ENCODE measurements at places on chromosomes 7 and 10. TPM values are rescaled to one million over a fixed set of nuclear protein-coding genes. Genes with fewer than 3 reads are reported as not detected.

The EGFR gene
- total RNA-seq = 85.3 TPM

The MYL10 gene
- total RNA-seq = not detected

The LOXL4 gene
- 1.3 TPM for total RNA-seq

The GNAT3 gene
- not detected for total RNA-seq

The FAM131B gene
- total RNA-seq = 0.49 TPM

The PSMC2 gene
- 150 TPM for total RNA-seq

The OR2F2 gene
- total RNA-seq = not detected

The AKR1C4 gene
- 0.30 TPM for total RNA-seq

The EGR2 gene
- 0.43 TPM for total RNA-seq

The FAM25C gene
- not detected for total RNA-seq

The SH2D4B gene
- 0.03 TPM for total RNA-seq

The SPDYE11 gene
- total RNA-seq = not detected

The GOLGA7B gene
- 5.0 TPM for total RNA-seq

The TDRD1 gene
- not detected for total RNA-seq

The IMMP2L gene
- total RNA-seq = 19.7 TPM

The AASS gene
- 0.08 TPM for total RNA-seq

The PNLIPRP2 gene
- not detected for total RNA-seq

The ITIH5 gene
- total RNA-seq = 0.16 TPM

The GSTO2 gene
- total RNA-seq = 2.3 TPM

The TFPI2 gene
- 259 TPM for total RNA-seq

The THAP5 gene
- total RNA-seq = 12.5 TPM

The NEBL gene
- total RNA-seq = 6.4 TPM

The MINDY4 gene
- 3.1 TPM for total RNA-seq

The INMT gene
- total RNA-seq = not detected

The SLK gene
- total RNA-seq = 37.8 TPM

The ATOH7 gene
- total RNA-seq = 0.29 TPM

The GIMAP5 gene
- not detected for total RNA-seq

The BMPER gene
- 6.2 TPM for total RNA-seq

The OLAH gene
- 0.20 TPM for total RNA-seq
